ENCODE measurements at places on chromosomes 16 and 17.
A peak's percentile ranks its signal among the peaks of the same experiment; 100 is the strongest.

GRCh38 chr16:6852643-6853225, 479.9 kb upstream of the RBFOX1 start:
- DNase-seq = no peak

- DNase-seq = peak; percentile 34
These were observed 119.7 kb upstream of the MYOCD start for GRCh38 chr17:12545877-12546513.

GRCh38 chr17:58308173-58308984, 20.2 kb downstream of the TSPOAP1 start:
- no peak for DNase-seq

GRCh38 chr16:55179852-55180585, 144.0 kb upstream of the IRX6 start:
- no peak for DNase-seq

DNA sequence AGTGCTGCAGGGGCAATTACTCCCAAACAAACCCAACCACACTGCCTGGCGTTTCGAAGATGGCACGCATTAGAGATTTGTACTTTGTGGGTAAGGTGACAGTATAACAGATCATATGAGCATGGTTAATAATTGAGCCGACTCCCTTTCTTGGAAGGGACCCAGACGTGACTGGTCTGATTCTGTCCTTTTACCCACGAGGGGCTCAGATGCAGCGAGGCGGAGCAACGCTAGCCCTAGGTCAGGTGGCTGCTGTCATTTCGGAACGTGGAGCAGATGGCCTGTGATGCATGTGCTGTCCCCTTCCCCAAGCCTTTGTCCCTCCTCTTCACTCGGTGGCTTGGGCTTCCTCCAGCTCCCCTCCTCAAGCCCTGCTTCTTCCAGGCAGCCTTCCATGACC, 84.2 kb downstream of the SNX29 start:
- no peak for DNase-seq

- no peak for DNase-seq
These were observed 12.0 kb downstream of the MYO18A start for GRCh38 chr17:29168079-29168758.

DNA sequence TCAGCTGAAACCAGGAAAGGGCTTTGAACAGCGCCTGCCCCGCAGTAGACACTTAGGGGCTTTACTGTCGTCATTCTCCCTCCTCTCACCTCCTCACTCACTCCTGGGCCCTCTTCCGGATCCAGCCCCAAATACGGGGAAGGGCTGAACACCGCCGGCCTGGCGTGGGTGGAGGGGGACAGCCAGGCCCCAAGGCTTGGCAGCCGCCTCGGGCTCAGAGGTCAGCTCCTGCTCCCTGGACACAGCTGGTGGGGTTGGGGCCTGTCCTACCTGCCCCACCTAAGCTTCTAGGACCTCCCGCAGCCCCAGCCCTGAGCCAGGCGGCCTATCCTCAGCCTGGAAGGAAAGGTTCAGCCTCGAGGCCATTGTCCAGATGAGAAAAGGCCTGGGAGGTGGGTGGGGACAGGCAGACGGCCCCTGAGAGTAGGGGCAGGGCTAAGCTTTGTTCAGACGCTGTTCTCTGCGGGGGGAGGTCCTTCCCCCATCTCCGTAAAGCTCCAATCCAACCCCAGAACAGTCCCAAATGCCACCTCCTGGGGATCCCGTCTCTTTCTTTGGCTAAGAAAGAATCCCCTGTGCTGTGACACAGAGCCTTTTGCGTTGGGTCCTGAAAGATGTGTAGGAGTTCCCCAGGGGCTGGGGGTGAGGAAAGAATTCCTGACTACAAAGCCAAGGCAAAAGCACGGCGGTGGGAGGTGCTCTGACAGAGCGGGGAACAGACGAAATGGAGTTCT, 881 bp upstream of the LLGL1 start:
- DNase-seq = no peak

DNA sequence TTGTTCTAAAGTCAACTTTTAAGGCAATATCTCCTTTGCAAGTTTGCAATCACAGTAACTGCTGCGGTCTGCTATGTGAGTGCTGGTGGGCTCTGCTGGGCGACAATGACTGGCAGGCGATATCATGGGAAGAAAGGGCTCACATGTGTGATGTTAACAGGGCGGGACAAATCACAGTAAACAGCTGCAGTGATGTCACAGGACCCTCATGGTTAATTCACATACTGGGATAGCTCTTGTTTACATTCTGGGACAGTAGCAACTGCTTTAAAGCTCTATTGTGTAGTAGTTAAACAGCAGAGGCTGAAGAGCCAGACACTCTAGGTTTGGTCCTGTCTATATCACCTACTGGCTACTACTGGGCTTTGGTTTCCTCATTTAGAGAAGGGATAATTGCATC, 257.2 kb upstream of the ASIC2 start:
- no peak for DNase-seq

DNA sequence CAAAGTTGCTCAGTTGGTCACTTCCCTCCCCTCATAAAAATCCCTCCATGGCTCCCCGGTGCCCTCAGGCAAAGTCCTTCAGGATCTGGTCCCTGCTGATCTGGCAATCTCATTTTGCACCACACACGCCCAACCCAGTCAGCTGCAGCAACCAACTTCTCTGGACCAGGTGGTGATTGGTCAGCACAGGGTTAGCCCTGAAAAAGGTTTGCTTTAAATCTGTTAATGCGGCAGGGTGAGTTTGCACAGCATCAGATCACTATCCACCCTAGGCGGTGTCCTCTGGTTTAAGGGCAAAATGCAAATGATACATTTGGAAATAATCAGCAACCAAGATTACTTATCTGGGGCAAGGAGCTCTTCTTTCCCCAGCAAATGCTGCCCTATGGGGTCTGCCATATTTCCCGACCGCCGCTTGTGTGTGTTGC, 42.9 kb upstream of the TNRC6C start:
- no peak for DNase-seq

DNA sequence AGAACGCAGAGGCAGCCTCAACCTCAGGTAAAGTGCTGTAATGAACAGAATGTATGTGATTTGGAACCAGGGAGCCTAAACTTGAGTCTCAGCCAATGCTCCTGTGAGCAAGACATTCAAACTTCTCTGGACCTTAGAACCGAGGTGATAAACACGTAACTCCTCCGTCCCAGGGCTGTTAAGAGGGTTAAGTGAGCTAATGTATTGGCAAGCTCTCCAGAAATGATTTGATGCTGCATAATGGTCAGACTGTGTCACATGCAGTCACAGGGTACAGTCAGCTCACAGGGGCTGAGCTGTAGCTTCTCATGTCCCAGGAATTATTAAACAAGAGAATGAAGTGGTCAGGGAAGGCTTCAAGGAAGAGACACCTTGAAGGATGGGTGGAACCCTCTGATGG, 10.0 kb upstream of the SLC4A1 start:
- no peak for DNase-seq

GRCh38 chr17:7293159-7293558, 1.3 kb downstream of the YBX2 start:
- no peak for DNase-seq

GRCh38 chr16:106623-107324, 28.7 kb downstream of the MPG start:
- peak; percentile 70 for DNase-seq

DNA sequence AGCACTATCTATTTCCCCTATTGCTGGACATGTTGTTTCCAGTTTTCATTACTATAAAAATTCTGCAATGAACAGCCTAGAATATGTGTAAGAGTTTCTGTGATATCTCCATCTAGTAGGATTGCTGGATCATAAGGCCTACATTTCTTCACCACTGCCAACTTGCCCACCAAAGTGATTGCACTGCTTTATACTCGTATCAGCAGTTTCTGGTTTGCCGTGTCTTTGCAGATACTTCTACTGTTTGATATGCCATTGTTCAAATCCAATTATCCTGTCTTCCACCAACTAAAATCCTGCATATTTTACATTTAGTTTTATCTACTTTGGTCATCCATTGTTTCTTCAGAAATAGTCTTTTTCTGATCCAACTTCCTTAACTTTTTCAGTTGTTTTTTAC, 21.1 kb downstream of the CEP95 start:
- no peak for DNase-seq

- DNase-seq = no peak
These were observed 6.6 kb upstream of the CNGB1 start for GRCh38 chr16:57977418-57978069.

DNA sequence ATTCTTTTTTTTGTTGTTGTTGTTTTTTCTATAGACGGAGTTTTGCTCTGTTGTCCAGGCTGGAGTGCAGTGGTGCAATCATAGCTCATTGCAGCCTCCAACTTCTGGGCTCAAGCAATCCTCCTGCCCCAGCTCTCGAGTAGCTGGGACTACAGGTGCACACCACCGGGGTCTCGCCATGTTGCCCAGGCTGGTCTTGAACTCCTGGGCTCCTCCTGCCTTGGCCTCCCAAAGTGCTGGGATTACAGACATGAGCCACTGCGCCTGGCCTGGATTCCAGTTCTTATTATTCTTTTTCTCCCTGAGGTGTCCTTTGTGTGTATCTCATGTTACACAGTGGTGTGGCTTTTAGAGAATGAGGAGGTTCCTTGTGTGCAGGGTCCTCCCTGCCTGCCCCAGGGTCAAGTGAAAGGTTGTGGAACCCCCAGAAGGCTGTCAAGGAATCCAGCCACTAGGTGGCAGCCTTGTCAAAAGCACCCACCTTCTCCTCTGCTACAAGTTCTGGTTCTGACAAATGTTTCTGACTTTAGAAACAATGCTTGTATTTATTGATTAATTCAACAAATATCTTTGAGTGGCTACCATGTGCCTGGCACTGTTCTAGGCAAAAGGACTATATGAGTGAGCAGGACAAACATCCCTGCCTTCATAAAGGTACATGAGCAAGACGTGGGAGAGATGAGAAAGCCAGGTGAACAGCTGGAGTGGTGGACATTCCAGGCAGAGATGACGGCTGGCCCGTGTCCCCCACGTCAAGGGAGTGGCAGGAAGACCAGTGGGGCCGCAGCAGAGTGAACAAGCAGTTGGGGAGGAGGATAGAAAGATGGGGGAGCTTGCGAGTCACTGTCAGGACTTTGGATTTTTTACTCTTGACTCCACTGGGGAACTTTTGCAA, 112.4 kb downstream of the SPECC1 start:
- peak; percentile 79 for DNase-seq

DNA sequence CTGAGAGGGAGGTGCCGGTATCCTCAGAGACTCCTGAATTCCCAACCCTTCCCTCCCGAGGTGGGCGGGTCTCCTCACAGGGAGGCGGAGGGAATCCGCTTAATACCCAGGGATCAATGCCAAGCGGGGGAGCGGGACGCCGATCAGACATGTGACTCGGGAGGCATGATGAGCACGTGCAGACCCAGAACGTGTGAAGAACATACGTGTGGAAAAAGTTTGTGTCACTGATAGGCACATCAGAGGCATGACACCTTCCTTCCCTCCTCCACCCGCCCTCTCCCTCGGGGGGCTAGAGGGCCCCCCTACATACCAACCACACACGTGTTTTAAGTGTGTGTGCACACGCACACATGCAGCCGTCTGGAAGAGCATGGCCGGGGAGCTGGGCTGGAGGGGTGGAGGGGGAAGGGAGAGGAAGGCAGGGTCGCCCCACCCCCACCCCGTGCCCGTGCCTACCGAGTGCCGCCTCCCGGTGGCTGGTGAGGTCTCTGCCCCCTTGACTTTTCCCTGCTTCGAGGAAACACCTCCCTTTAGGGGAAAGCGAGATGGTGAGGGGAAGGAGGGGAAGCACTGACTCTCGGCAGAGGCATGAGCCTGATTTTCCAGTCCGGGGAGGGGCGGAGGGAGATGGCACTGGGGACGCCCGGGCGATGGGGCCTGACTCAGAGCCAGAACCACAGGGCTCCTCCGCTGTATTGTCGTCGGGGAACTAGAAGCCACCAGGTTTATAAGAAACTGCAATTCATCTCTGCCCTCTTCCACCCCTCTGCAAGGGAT, 12.1 kb upstream of the TBX21 start:
- DNase-seq = peak; percentile 85

GRCh38 chr17:10737736-10738135, 7.9 kb upstream of the TMEM220 start:
- DNase-seq = no peak

GRCh38 chr17:41870627-41871026, 5.4 kb upstream of the KLHL11 start:
- no peak for DNase-seq
